Activated CD4-positive, alpha-beta memory T cell treated with anti-CD3 and anti-CD28 coated beads for 36 hours (primary cell): ENCODE measurements at places on chromosomes 5 and 9. TPM values are rescaled to one million over a fixed set of nuclear protein-coding genes. Genes with fewer than 3 reads are reported as not detected.

DNA sequence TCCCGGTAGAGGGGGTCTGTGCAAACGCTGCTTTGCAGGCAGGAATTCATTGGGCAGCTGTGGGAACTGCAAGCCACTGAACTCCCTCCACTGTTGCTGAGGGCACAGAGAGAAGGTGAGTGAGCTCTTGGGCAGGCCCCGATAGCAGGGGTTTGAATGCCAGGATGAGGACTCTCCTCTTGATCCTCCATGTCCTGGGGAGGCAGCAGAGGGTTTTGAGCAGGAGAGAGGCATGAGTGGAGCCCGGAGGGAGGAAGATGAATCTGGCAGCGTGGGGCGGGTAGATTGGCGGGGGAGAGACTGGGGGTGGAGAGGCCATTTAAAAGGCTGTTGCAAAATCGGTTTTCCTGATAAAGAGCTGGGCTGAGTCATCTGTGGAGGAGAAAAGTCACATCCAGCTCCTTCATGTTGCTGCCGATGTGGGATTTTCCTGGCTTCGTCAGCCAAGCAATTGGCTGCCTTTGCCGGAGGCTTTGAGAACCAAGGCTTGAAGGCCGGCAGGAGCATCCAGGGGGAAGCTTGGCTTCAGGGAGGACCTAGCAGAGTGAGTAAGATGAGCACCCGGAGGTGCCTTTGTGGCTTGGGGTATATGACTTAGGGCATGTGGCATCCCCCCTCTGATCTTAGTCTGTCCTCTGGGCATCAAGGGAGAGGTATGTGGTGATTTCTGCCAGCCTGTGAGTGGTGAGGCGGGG is at the start of gene SYNPO:
Gene SYNPO, plus strand, starts transcription at position 350 of the 695 bp plus-strand sequence. CDS start 7,616 bp downstream, outside the sequence.
- DNase-seq, result no peak
- H3K27me3 ChIP-seq, result peaks cover 10% of the 10 kb centered on the region
- H3K4me3 ChIP-seq, result no peak within 1 kb of the TSS
- no peaks in the 10 kb centered on the region for H3K4me1 ChIP-seq
- H3K36me3 ChIP-seq, result no peaks in the 10 kb centered on the region

The FOXD4L4 gene
- total RNA-seq, result 0.12 TPM

- H3K36me3 ChIP-seq, result no peaks in the 10 kb centered on the region
- no peak overlapping the region for H3K4me3 ChIP-seq
- no peak overlapping the region for H3K27ac ChIP-seq
- no peak for DNase-seq
- H3K27me3 ChIP-seq, result no peaks in the 10 kb centered on the region
Measured at GRCh38 chr5:67999391-67999790, 216.2 kb upstream of the PIK3R1 start.

The SARDH gene
- total RNA-seq, result 6.6 TPM

GRCh38 chr5:158640593-158640980 is 459.1 kb downstream of the EBF1 start:
- no peaks in the 10 kb centered on the region for H3K36me3 ChIP-seq
- no peak overlapping the region for H3K4me3 ChIP-seq
- DNase-seq, result no peak
- H3K27ac ChIP-seq, result no peak overlapping the region

The LRRC26 gene
- total RNA-seq, result not detected

DNA sequence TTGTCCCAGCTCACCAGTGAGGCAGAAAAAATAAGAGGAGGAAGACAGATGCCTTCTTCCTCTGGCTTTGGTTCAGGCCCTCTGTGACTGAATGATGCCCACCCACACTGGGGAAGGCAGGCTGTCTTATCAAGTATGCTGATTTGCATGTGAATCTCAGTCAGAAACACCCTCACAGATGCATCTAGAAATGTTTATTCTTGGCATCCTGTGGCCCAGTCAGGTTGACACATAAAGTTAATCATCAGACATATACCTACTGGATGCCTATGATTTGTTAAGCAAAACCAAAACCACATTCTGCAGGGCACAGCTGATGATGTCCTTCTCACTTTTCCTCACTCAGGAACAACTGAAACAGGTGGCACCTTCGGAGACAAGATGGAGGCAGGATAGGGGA is 243.4 kb upstream of the KCNN2 start:
- DNase-seq, result no peak
- no peak overlapping the region for H3K4me3 ChIP-seq
- H3K36me3 ChIP-seq, result no peaks in the 10 kb centered on the region
- H3K4me1 ChIP-seq, result no peaks in the 10 kb centered on the region
- no peak overlapping the region for H3K27ac ChIP-seq
- H3K27me3 ChIP-seq, result no peaks in the 10 kb centered on the region

The STK32A gene
- not detected for total RNA-seq

The POLE3 gene
- 45.0 TPM for total RNA-seq

DNA sequence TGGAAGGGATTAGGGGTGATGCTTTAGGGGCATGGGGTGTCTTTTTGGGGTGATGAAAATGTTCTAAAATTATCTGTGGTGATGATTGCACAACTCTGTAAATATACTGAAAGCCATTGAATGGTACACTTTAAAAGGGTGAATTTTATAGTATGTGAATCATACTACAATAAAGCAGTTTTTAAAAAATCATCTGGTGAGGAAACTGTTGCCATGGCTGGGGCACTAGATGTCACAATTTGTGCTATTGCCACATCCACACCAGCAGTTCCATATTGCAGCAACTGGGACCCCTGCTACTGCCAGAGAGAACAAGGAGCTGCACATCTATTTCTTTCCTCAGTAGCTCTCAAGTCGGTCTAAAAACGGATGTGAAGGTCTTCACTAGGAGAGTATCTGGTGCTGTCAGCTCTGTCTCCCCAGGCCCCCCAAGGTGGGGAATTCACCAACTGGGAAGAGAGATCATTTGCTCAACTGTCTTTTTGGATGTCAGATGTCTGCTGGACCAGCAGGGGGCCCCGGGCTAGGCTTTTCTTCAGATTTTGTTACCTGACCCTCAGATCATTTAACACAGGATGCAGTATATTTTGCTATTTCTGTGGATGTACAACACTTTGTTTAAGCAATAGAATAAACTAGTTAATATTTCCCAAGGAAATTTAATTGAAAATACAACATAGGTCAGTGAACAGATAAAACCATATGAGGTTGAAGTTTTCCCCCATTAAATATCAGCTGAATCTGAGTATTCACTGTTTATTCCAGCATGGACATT is 13.2 kb downstream of the CMYA5 start:
- no peaks in the 10 kb centered on the region for H3K36me3 ChIP-seq
- peaks cover 13% of the 10 kb centered on the region for H3K4me1 ChIP-seq
- H3K27me3 ChIP-seq, result no peaks in the 10 kb centered on the region
- peak; percentile 48 for DNase-seq
- no peak overlapping the region for H3K27ac ChIP-seq
- H3K4me3 ChIP-seq, result no peak overlapping the region

The SPINK13 gene
- total RNA-seq, result not detected

GRCh38 chr5:14258840-14259239 is 115.7 kb downstream of the TRIO start:
- H3K27me3 ChIP-seq, result peaks cover 3% of the 10 kb centered on the region
- no peak overlapping the region for H3K27ac ChIP-seq
- no peak overlapping the region for H3K4me3 ChIP-seq
- DNase-seq, result no peak
- H3K4me1 ChIP-seq, result no peaks in the 10 kb centered on the region

DNA sequence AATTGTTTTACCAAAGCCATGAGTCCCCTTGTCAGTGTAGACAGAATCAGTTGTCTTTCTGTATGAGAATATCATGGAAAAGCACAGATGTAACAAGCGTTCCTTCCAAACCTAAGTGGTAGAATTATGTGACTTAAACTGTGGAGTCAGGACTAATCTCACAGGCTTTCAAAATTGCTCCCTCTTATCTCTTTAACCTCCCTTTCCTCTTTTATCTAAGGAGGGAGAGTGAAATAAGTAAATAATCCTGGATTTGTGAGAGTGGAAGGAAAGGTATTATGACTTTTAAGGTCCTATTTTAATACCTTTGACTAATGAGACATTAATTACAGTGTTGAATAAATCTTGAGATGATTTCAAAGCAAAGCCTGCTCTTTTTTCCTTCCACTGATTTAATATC is 52.4 kb upstream of the LIFR start:
- no peaks in the 10 kb centered on the region for H3K4me1 ChIP-seq
- no peak for DNase-seq
- H3K27me3 ChIP-seq, result peaks cover 5% of the 10 kb centered on the region

GRCh38 chr9:114264806-114265550 is 57.9 kb upstream of the ORM1 start:
- DNase-seq, result no peak
- H3K4me3 ChIP-seq, result no peak overlapping the region
- H3K4me1 ChIP-seq, result no peaks in the 10 kb centered on the region
- no peak overlapping the region for H3K27ac ChIP-seq

GRCh38 chr9:112849363-112849922 is 41.2 kb downstream of the SLC46A2 start:
- H3K36me3 ChIP-seq, result peaks cover 7% of the 10 kb centered on the region
- no peak overlapping the region for H3K4me3 ChIP-seq
- no peak overlapping the region for H3K27ac ChIP-seq
- DNase-seq, result peak; percentile 38
- H3K27me3 ChIP-seq, result no peaks in the 10 kb centered on the region

DNA sequence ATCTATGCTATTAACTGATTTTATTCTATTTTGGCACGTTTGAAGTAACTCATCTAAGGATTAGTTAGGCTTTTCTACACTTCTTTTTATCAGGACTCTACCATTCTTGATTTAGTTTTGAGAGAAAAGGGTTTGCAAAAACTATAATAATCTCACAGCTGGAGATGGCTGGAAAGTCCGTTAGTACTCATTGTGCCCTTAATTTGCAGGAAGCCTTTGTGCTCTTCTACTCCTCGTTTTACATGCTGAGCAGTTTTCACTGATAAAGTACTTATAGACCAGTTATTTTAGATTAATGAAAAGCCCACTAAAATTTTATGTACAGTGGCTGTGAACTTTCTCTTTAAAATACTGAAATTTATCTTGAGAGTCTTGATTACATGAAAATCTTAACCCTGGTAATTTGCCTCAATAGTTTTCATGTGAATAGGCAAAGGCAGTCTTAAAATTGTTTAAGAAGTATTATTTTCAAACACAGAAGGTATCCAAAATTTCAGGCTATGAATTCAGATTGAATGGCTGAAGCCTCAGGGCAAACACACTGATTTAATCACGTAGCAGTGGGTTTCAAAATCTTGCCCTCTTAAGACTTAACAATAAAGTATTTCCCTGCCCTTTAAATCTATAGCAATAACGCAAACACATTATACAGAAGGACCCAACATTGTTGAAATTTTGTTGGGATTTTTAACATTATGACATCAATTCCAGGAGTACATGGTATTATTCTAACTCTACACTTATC is 18.6 kb downstream of the MLLT3 start:
- no peaks in the 10 kb centered on the region for H3K27me3 ChIP-seq
- peaks cover 5% of the 10 kb centered on the region for H3K36me3 ChIP-seq
- no peak for DNase-seq
- peaks cover 71% of the 10 kb centered on the region for H3K4me1 ChIP-seq
- no peak overlapping the region for H3K27ac ChIP-seq

- no peak for DNase-seq
- H3K27me3 ChIP-seq, result peaks cover 39% of the 10 kb centered on the region
- H3K27ac ChIP-seq, result no peak overlapping the region
- no peaks in the 10 kb centered on the region for H3K36me3 ChIP-seq
- no peak overlapping the region for H3K4me3 ChIP-seq
Measured at GRCh38 chr9:109496218-109496617, 1.9 kb downstream of the PTPN3 start.
